T-helper 22 cell (primary cell): ENCODE measurements at places on chromosomes 11 and 22.

GRCh38 chr11:128627666-128628324 is 40.4 kb upstream of the ETS1 start:
- no peak for DNase-seq

DNA sequence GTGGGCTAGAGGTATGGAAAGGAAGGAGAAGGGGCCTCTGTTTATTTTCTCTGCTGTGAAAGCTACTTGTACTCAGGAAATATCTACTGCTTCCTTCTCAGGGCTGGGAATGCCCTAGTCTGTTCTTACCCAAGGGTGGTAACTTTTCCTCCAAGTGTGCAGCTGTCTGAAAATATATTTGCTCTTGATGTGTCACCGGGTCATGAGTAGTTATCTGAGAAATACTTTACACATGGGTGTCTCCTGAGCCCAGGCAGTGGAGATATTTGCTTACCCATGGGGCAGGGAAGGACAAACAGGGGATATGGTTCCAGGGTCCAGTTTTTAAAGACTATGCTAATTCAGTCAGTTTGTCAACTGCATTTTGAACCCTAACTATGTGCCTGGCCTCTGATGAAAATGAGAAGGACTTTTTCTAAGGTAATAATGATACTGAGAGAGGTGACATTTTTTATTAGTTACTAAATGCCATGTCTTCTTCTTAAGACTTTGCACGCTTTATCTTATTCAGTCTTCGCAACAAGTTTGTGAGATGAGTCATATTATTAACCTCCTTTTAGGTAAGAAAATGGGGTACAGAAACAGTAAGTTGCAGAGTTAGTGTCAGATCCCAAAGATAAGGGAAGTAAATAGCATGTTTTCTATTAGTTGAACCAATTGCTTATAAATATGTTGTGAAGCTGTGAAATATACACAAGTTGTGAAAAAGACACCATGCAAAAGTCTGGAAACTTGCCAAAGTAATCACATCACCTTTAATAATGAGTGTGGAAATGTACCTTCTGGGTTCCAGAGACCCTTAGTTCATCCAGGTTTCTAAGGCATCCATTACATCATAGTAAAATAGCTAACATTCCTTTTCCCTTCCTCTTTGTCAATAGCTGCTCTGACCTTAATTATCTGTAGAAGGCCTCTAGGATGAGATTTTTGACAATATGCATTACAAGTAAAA is 22.9 kb downstream of the SYTL2 start:
- DNase-seq: no peak

DNA sequence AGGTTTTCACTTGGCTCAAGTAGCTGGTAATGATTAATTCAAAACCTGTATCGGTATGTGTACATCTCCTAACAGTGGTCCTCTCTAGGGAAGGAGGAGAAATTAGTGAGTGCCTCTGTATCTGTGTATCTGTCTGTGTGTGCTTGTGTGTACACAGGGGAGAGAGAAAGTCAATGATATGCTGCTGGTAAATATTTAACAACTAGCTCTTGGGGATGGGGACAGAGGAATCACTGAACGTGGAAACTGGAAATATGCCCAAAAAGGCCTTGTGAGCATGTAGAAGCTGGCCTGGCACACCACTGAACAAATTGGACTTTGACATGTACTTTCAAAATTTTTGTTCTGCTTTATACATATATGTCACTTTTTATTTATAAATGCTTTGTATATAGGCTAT is 214.0 kb upstream of the SYN3 start:
- no peak for DNase-seq

GRCh38 chr11:65310736-65311135 is 3.9 kb upstream of the CDC42EP2 start:
- no peak for DNase-seq

GRCh38 chr22:46110215-46110614 is 40.1 kb upstream of the PPARA start:
- no peak for DNase-seq

- DNase-seq: no peak
These were observed 85.8 kb upstream of the TMEM45B start for GRCh38 chr11:129729823-129730222.

GRCh38 chr11:129998107-129998506 is 4.5 kb downstream of the PRDM10 start:
- DNase-seq: no peak

- no peak for DNase-seq
These were observed 237.4 kb downstream of the TMEM135 start for GRCh38 chr11:87275176-87275575.

GRCh38 chr11:114847306-114847975 is 169.1 kb downstream of the NXPE2 start:
- DNase-seq: no peak
